ENCODE measurements at places on chromosomes 2 and 18. TPM values are rescaled to one million over a fixed set of nuclear protein-coding genes. Genes with fewer than 3 reads are reported as not detected.

HOXD1 gene
- polyA plus RNA-seq: 0.43 TPM

LYG2 gene
- polyA plus RNA-seq: not detected

TRPM8 gene
- not detected for polyA plus RNA-seq

DAPL1 gene
- 475 TPM for polyA plus RNA-seq

CTIF gene
- 11.8 TPM for polyA plus RNA-seq

C2orf78 gene
- not detected for polyA plus RNA-seq

SCN9A gene
- polyA plus RNA-seq: 0.10 TPM

CXCR1 gene
- 0.11 TPM for polyA plus RNA-seq

LRRTM4 gene
- polyA plus RNA-seq: not detected

GAREM1 gene
- polyA plus RNA-seq: 6.1 TPM

SNTG2 gene
- 0.33 TPM for polyA plus RNA-seq

SERPINB10 gene
- polyA plus RNA-seq: 0.06 TPM

BCL2 gene
- 1.3 TPM for polyA plus RNA-seq

POTEI gene
- polyA plus RNA-seq: not detected

IL1F10 gene
- 0.51 TPM for polyA plus RNA-seq

FBLN7 gene
- polyA plus RNA-seq: 0.14 TPM

LINC00305 gene
- not detected for polyA plus RNA-seq

RPE gene
- polyA plus RNA-seq: 13.8 TPM

VIT gene
- polyA plus RNA-seq: 2.8 TPM

CCDC68 gene
- polyA plus RNA-seq: 0.86 TPM

ABCB6 gene
- 24.5 TPM for polyA plus RNA-seq

CEBPZ gene
- 37.4 TPM for polyA plus RNA-seq

ASAP2 gene
- 4.0 TPM for polyA plus RNA-seq

TUBA3E gene
- polyA plus RNA-seq: not detected

RFTN2 gene
- 0.38 TPM for polyA plus RNA-seq

ELOA2 gene
- polyA plus RNA-seq: not detected

SLC4A5 gene
- polyA plus RNA-seq: 0.33 TPM

FBXO48 gene
- 0.44 TPM for polyA plus RNA-seq

IL18R1 gene
- 0.95 TPM for polyA plus RNA-seq

CDH20 gene
- polyA plus RNA-seq: 0.21 TPM

TOGARAM2 gene
- 0.42 TPM for polyA plus RNA-seq

CD8B gene
- polyA plus RNA-seq: 1.7 TPM

ARL6IP6 gene
- 10.3 TPM for polyA plus RNA-seq

IL36A gene
- polyA plus RNA-seq: 394 TPM

NLRC4 gene
- polyA plus RNA-seq: 0.18 TPM

REG1A gene
- polyA plus RNA-seq: 1.00 TPM

CHRNG gene
- polyA plus RNA-seq: not detected

NT5C1B gene
- polyA plus RNA-seq: not detected

IER3IP1 gene
- 8.8 TPM for polyA plus RNA-seq

TBR1 gene
- polyA plus RNA-seq: not detected

All from esophagus (tissue), 2 donors.